Stimulated activated CD4-positive, alpha-beta T cell treated with anti-CD3 and anti-CD28 coated beads, Interleukin-1b, Interleukin-23, amount 100 ng/mL, for 1 hour (primary cell): ENCODE measurements at places on chromosomes 2 and 18.

- no peak for DNase-seq
Observed at GRCh38 chr2:197777823-197778407, 7.2 kb downstream of the BOLL start.

DNA sequence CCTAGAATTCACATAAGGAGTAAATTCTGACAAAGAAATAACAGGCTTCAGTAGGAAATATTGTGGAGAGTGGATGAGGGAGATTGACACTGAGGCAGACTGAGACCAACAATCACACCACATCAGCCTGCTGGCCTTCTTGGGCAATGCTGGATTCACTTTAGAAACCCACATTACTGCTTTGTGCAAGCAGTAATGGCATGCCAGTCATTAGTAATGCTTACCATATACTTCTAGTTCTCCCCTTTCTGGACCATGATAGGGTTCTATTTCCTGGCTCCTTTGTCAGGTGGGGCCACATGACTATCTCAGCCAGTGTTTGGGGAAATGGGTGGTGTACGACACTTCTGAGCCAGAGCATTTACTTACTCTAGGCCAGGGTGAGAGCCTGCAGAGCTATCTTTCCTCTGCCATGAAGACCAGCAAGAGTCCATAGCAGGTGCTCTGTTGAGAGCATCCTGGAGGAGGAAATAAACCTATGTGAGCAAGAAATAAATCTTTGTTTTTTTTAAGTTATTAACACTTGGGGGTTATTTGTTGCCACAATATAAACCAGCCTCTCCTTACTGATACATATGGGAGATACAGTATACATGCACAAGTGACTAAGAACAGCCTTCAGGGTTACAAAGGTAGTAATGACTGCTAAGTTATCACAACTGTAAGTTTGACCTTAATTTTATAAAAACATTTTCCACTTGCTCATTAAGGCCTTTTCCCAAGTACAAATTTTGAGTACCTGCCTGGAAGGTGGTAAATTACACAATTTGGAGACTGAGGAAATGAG is 89.3 kb upstream of the TANK start:
- no peak for DNase-seq

GRCh38 chr2:71647356-71647755 is 194.0 kb downstream of the DYSF start:
- no peak for DNase-seq

- no peak for DNase-seq
Observed at GRCh38 chr2:161031511-161031910, 128.7 kb upstream of the TANK start.

DNA sequence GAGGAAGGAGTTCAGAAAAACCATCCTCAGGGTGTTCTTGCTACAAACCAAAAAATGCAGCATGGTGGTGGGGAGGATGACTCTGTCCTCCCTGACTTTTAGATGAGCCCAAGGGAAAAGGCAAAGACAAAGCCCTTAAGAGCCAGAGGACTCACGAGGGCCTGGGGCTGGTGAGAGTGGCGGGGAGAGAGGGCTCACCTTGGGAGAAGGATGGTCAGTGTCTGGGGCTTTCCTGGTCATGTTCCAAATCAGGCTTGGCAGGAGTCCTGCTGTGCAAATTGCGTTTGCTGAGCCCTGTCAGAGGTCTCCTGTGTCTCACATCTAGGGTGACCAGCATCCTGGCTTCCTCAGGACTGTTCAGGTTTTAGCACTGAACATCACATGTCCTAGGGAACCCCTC is 4.7 kb downstream of the UGT1A1 start:
- DNase-seq = no peak

DNA sequence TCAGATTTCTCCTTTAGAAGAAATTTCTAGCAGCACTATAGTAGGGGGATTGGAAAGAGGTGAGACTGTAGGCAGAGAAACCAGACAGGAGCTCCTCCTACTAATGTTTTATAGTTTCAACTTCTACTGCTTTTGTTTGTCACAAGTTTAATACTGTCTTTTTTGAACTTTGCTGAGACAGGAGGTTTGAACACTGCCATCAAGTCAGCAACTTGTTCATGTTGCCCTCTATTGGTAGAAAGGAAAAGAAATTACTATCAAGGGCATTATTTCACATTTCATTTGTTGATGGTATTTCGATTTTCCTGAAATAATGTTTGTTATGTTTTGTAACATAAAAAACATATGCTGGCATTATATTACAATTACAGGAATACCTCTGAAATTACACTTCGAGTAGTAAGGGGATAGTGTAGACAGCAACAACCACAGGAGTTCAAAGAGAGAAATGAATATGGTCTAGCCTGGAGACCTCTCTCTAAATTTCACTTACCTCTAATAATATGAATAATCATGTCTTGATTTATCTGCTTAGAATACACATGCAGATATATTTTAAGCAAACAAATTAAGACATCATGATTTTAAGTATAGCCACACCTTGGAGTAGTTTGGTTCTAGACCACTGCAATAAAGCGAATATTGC is 12.4 kb upstream of the CCDC88A start:
- no peak for DNase-seq

DNA sequence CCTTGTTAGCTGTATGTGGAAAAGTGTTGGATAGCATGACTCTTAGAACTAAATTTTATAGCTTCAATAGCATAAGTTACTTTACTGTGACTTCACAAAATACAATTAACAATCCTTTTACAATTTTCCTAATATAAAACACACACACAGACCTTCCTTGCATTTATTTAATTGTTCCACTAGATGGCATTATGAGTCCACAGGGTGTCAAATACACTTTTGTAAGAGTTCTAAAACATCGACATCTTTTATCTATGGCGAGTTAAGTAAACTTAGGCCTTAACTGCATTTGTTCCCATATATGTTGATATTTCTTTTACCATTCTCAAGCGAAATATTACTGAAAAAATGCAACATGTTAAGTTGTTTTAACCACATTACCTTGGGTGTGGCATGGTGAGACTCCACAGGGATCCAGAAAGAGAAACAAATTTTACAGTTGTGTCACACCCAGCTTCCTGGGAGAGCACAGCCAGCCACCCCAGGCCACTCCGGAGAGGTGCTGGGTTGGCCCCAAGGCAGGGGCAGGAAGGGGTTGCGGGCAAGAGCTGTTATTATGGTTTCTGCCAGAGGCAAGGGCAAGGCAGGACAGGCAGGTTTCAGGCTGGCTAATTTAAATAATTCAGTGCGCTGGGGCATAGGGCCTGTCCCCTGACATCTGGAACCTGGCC is 312.4 kb upstream of the MC4R start:
- DNase-seq = no peak

GRCh38 chr2:241208058-241208457 is 19.6 kb downstream of the ANO7 start:
- no peak for DNase-seq

DNA sequence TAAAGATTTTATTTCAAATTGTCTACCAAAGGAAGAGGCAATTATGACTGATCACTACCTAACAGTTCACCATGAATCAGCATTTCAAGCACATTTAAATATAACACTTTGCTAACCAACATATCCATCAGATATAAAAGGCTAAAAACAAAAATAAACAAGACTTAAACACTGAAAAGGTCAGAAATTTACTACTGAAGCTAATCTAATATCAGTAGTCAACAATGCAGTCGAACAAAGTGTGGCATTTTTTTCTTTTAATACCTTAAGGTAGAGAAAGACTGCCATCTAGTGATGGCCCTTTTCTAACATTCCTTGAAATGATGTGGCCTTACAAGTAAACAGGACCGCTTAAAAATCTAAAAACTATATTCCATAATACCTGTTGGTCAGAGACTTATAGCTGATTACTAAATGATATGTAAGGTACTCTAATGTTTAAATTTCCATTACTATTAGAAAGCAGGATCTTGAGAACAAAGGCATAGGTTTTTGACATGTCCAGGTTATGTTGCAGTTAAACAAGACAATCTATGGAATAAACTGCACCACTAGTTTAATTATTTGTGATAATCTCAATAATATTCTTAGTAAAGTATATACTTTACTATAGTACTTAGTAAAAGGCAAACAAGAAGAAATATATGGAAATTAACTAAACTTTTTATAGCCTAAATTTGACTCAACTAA is 80.0 kb downstream of the EXOC6B start:
- DNase-seq = no peak

GRCh38 chr2:239225371-239225851 is 175.4 kb downstream of the HDAC4 start:
- no peak for DNase-seq

DNA sequence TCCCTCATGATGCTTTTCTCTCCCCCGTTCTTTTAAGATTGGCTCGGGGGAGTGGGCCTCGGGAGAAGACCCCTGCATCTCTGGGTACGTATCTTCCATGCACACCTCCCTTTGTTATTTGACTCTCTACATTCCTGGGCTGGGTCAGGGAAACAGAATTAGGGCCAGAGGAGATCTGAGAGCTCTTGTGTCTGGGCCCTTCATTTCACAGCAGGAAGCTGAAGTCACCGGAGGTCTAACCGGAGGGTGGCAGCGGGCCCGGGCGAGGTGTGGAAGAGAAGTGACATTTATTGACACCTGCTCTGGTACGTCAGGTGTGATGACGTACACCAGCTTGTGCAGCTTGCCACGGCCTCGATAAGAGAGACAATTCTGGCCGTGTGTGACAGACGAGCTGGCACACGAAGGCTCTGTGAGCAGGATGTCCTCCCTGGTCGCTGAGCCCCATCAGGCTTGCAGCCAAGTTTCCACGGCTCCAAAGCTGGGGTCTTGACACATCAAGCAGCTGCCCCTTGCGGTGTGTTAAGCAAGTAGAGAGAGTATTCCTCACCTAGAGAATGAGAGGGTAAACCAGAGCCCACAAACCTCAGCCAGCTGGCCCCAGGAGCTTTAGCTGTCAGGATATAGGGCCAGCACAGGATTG is 30.4 kb downstream of the TOGARAM2 start:
- DNase-seq = no peak

- no peak for DNase-seq
Observed at GRCh38 chr2:175955136-175955535, 46.9 kb downstream of the LNPK start.

GRCh38 chr2:79993144-79993543 is 311.4 kb downstream of the LRRTM1 start:
- no peak for DNase-seq

GRCh38 chr18:61489334-61489733 is 156.1 kb downstream of the CDH20 start:
- no peak for DNase-seq

GRCh38 chr18:28607991-28608390 is 431.1 kb upstream of the CDH2 start:
- DNase-seq = no peak

GRCh38 chr2:207883002-207883780 is 113.5 kb upstream of the FZD5 start:
- DNase-seq = no peak

GRCh38 chr2:70442301-70443077 is 111.1 kb downstream of the TGFA start:
- DNase-seq = no peak

DNA sequence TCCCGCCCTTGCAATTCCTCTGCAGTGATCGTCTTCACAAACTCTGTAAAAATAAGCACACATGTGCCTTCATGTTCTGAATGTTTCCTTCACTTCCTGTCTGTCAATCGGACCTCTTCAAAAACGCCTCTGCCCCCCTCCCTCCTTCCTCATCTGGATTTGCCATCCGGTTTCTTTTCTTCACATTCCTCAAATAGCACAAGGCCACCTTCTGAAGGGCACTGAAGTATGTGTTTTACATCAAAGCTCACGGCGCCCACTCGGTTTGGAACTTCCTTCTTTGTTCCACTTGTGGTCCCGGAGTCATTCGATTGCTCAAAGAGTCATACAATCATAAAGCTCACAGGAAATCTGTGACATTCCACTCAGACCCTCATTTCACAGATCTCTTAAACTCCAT is 758.1 kb upstream of the SALL3 start:
- no peak for DNase-seq

DNA sequence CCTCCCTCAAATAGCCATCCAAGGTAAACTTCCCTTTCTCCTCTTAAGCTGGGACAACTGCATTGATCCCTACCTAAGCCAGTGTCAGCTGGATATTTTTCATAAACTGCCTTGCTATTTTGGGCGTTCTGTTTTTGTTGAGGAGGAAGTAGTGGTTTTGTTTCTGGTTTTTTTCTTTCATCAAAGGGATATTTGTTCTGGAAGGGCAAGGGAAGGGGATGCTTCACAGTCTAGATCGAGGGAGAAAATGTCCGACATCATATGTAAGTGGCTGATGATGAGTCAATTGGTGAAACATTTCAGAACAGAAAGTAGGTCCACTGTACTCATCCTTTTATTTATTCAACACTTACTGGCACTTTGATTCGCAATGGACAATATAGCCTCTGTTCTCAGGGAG is 31.0 kb downstream of the TANC1 start:
- DNase-seq = no peak

GRCh38 chr2:186820303-186820702 is 28.7 kb downstream of the ZSWIM2 start:
- no peak for DNase-seq

DNA sequence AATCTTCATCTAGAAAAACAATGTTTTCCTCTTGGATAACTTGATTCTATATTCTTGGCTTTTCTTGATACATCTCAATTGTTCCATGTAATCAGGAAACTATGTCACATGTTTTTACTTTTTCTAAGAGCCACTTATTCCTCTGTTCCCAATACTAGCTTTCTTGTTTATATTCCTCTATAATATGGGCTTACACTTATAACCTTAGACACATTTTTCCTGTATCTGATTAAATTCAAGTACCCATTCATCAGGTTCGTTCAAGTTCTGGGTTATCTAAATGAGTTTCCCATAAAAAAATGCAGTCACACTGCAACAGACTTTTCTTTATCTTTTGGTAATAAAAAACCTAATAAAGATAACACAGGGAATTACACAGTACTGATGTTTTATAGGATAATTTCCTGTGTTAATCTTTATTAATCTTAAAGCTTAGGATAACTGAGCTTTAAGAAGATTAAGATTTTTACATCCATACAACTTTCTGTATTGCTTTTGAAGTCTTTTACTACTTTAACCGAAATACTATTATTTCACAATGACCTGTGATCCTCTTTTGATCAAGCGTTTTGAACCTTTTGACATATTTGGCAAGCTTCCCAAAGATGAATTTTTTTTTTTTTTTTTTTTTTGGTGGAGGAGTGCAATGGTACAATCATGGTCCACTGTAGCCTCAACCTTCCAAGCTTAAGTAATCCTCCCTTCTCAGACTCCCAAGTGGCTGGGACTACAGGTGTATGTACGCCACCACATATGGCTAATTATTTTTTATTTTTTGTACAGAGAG is 44.3 kb upstream of the C2orf66 start:
- no peak for DNase-seq

DNA sequence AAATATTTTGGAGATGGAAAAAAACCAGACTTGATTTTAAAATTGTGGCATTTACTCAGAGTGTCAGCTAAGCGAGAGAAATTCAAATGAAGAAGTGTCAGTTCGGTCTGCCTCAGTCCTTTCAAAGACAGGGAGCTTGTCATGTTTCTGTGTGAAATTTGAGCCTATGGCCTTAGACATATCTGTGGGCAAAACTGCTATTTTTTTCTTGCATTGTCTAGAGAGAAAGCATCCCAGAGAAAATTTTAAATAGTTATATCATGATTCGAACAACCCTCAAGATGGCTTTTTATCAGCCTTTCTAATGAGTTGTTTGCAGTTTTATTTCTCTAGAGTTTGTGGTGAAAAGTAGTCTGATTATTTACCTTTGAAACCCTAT is 50.2 kb upstream of the KCNE4 start:
- DNase-seq = no peak

- no peak for DNase-seq
Observed at GRCh38 chr2:57598551-57598950, 448.1 kb upstream of the VRK2 start.

- DNase-seq = no peak
Observed at GRCh38 chr2:168614172-168615018, 158.3 kb downstream of the CERS6 start.
